Activated CD8-positive, alpha-beta memory T cell treated with anti-CD3 and anti-CD28 coated beads, Interleukin-2, amount 10 ng/mL, durations not matched to agents 7 days and 5 days (primary cell): ENCODE measurements at places on chromosomes 16 and 17. TPM values are rescaled to one million over a fixed set of nuclear protein-coding genes. Genes with fewer than 3 reads are reported as not detected.

DNA sequence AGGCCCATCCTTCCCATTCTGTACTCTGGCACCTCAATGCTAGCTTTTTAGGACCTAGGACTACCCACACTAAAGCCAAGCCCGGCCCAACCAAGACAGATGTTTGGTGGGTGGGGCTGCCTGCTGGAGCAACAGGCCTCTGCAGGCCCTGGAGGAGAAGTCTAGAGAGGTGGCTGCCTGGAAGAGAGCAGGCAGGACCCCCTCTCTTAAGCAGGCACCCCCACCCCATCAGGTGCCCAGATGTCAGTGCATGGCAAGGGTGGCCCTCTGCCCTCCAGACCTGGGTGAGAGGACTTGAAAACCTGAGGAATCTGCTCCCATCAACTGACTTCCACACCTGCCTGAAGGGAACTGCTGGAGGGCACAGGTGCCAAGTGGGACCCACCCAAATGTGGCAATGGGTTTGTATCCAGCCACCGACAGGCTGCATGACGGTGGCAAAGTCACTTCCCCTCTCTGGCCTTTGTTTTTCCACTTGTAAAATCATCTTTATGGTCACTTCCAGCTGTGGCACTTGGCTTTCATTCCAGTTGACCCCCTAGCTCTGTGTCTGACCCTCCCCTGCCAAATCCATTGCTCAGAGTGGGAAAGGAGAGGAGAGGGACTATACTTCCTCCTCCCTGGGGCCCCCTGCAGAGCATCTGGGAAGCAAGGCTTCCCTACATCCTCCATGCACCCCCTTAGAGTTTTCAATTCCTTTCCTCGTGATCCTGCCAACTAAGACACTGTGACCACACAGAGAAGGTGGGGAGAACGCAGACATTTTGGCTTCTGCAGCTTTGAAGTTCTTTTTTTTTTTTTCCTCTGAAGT lies 1.7 kb upstream of the STAT5A start:
- DNase-seq, result no peak
- peak overlapping the region; percentile 96 for H3K4me3 ChIP-seq
- no peaks in the 10 kb centered on the region for H3K27me3 ChIP-seq
- peaks cover 12% of the 10 kb centered on the region for H3K36me3 ChIP-seq
- H3K4me1 ChIP-seq, result peaks cover 51% of the 10 kb centered on the region

DNA sequence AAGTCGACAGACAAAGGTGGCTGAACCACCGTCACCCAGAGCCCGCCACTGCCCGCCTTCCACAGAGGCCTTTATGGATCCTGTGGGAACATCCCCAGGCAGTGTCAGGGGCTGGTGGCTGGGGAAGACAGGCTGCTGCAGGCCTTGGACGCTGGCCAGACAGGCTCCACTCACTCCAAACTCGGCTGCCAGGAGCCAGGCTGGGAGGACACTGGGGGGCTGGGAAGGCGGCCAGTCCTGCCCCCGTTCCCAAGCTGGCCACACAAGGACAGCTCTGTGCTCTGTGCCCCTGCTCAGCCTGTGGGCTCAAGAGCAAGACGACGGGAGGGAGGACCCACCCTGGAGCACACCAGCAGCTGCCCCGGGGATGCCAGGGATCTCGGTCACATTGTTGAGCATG lies 7.6 kb upstream of the LCAT start:
- H3K27ac ChIP-seq, result no peak overlapping the region
- DNase-seq, result no peak
- no peaks in the 10 kb centered on the region for H3K27me3 ChIP-seq
- peaks cover 14% of the 10 kb centered on the region for H3K36me3 ChIP-seq
- no peak overlapping the region for H3K4me3 ChIP-seq

DNA sequence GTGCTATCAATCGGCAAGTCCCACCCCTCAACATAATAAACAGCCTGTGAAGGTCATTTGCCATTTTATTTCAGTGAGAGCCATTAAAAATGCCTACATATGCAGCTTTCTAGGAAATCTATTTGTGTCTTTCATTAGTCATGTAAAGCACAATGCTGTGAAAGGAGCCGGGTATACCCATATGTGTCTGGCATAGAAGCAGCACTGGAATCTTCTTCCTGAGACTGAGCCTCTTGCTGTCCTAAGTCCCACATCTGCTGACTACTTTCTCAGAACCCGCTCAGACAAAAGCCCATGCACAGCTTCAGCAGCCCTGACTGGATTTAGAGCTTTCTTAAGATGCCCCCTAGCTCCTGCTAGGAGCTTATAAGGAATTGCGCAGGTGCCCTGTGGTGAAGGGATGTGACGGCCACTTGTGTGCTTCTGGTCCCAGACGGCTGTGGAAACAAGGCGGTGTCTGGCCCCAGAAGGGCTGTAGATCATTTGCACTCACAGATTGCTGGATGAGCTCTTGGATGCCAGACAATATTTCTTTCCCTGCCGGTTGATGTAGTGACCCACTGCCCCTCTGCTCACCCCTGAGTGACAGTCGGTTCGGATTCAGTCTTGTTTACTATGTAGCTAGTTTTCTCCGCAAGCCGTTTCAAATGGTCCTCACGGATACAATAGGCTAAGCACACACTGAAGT lies 172.2 kb downstream of the ANKFN1 start:
- H3K36me3 ChIP-seq, result no peaks in the 10 kb centered on the region
- no peak overlapping the region for H3K27ac ChIP-seq
- peaks cover 6% of the 10 kb centered on the region for H3K27me3 ChIP-seq
- no peaks in the 10 kb centered on the region for H3K4me1 ChIP-seq

DNA sequence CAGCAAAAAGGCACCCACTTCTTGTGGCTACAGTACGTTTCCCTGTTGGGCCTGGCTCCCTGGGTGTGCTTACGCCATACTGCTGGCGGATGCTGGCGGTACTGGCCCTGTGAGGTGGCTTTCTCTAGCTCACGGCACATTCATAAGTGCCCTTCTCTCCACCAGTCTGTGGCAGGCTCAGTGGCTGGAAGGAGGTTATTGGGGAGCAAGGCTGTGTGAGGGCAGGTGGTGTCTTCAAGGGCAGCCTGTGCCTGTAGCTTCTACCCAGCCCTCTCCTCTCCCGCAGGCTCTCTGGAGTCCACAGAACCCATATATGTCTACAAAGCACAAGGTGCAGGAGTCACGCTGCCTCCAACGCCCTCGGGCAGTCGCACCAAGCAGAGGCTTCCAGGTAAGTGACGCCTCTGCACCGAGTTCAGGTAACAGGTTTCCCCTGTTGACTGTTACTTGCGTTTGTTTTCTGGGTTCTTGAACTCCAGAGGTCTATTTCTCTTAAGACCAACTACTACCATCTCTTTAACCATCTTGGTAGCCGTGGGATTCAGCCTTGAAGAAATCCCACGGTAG lies 20.6 kb downstream of the NTAN1 start:
- H3K4me3 ChIP-seq, result no peak overlapping the region
- peaks cover 48% of the 10 kb centered on the region for H3K36me3 ChIP-seq
- H3K4me1 ChIP-seq, result peaks cover 14% of the 10 kb centered on the region
- no peaks in the 10 kb centered on the region for H3K27me3 ChIP-seq
- no peak for DNase-seq
- no peak overlapping the region for H3K27ac ChIP-seq

DNA sequence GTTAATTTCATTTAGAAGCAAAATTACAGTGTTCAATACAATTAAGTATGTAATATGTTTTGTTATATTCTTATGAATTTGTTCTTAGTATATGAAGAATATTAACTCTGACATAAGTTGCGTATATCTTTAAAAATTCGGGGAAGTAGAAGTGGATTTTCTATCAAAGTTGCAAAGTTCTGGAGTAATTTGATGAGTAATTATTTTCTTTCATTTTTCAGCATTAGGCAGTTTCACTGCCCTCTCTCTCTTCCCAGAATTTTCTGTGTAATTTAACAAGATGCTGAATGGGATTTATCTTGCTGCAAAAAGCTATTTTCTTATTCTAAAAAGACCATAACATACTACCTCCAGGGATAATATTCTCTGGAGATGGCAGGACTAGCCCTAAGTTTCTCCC lies 8.9 kb upstream of the CCL18 start:
- H3K36me3 ChIP-seq, result peaks cover 12% of the 10 kb centered on the region
- H3K27ac ChIP-seq, result no peak overlapping the region
- H3K27me3 ChIP-seq, result peaks cover 27% of the 10 kb centered on the region
- no peak overlapping the region for H3K4me3 ChIP-seq
- DNase-seq, result no peak
- H3K4me1 ChIP-seq, result peaks cover 6% of the 10 kb centered on the region

GRCh38 chr17:63701456-63701820 lies 1.5 kb upstream of the LIMD2 start:
- peak overlapping the region; percentile 98 for H3K27ac ChIP-seq
- no peak for DNase-seq
- H3K36me3 ChIP-seq, result peaks cover 47% of the 10 kb centered on the region
- peaks cover 63% of the 10 kb centered on the region for H3K4me1 ChIP-seq
- H3K4me3 ChIP-seq, result peak overlapping the region; percentile 82

DNA sequence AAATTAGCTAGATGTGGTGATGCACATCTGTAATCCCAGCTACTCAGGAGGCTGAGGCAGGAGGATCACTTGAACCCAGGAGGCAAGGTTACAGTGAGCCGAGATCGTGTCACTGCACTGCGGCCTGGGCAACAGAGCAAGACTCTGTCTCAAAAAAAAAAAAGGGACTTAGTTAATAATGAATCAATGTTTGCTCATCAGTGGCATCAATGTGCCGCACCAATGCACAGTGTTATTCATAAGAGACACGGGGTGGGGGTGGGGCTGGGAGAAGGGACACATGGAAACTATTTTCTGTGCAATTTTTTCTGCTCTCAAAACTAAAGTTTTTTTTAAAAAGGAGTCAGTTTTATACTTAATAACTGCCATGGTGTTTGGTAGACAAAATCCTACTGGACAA lies 6.8 kb upstream of the ATP2C2 start:
- peaks cover 25% of the 10 kb centered on the region for H3K27me3 ChIP-seq
- no peaks in the 10 kb centered on the region for H3K36me3 ChIP-seq
- peaks cover 24% of the 10 kb centered on the region for H3K4me1 ChIP-seq

DNA sequence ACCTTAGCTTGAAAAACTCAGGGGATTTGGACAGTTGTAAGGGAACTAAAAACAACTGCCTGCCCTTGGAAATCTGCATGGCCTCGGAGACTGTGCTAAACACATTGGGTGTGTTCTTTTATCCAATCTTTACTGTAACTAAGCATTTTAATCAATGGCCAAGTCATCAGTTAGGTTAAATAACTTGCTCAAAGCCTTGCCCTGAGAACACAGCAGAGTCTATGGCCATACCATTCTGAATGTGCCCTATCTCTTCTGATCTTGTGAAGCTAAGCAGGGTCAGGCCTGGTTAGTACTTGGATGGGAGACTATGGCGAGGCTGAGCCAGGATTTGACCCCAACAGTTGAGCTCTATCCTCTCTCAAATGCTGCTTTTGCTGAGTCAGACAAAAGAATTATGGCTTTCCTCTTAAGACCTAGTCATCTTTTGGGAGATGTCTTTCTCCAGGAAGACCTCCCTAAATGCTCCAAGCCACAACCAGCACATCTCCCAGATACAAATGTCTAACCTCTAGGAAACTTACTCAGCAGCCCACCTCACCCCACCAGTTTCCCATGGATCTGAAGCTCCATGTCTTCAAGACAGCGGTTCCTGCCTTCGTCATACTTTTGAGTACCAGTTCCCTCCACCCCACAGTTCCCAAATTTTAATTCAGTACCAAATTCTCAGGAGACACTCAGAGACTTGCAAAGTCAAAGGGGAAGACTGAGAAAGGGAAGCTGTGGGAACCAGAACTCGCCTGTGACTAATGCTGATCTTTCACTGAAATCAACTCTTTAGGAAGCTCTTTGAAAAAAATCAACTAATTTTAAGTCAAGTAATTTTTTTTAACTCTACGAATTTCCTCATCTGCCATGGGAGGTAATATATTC lies 336.1 kb downstream of the MAF start:
- no peak overlapping the region for H3K4me3 ChIP-seq
- H3K27me3 ChIP-seq, result peaks cover 12% of the 10 kb centered on the region
- DNase-seq, result no peak
- peaks cover 32% of the 10 kb centered on the region for H3K4me1 ChIP-seq
- no peaks in the 10 kb centered on the region for H3K36me3 ChIP-seq

- no peak overlapping the region for H3K27ac ChIP-seq
- H3K4me1 ChIP-seq, result no peaks in the 10 kb centered on the region
- H3K36me3 ChIP-seq, result no peaks in the 10 kb centered on the region
- no peaks in the 10 kb centered on the region for H3K27me3 ChIP-seq
These were observed 21.7 kb downstream of the UNKL start for GRCh38 chr16:1392826-1393225.

GRCh38 chr17:35287286-35287811 lies 44.5 kb downstream of the SLFN5 start:
- H3K36me3 ChIP-seq, result peaks cover 18% of the 10 kb centered on the region
- H3K27ac ChIP-seq, result no peak overlapping the region
- peaks cover 20% of the 10 kb centered on the region for H3K4me1 ChIP-seq
- H3K4me3 ChIP-seq, result no peak overlapping the region
- no peaks in the 10 kb centered on the region for H3K27me3 ChIP-seq
- DNase-seq, result no peak

DNA sequence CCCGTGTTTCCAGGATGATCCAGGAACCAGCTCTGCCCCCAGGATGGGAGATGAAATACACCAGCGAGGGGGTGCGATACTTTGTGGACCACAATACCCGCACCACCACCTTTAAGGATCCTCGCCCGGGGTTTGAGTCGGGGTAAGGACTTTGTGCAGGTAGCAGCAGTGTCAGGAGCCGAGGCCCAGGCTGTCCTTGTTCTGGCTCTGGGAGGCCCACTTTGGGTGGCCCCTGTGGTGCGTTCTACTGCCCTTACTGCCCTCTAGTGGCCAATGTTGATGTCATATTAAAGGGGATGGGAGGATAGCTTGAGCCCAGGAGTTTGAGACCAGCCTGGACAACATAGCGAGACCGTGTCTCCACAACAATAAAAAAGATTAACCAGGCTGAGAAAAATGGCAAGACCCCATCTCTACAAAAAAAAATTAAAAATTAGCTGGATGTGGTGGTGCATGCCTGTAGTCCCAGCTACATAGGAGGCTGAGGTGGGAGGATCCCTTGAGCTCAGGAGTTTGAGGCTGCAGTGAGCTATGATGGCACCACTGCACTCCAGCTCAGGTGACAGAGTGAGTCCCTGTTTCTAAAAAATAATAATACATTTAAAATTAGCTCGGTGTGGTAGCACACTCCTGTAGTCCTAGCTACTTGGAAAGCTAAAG lies 20.9 kb upstream of the CLEC18A start:
- DNase-seq, result peak; percentile 53
- no peaks in the 10 kb centered on the region for H3K27me3 ChIP-seq
- H3K27ac ChIP-seq, result no peak overlapping the region
- H3K4me3 ChIP-seq, result no peak overlapping the region
- peaks cover 6% of the 10 kb centered on the region for H3K36me3 ChIP-seq

GRCh38 chr17:44086364-44087311 lies 16.1 kb downstream of the G6PC3 start:
- H3K4me1 ChIP-seq, result peaks cover 8% of the 10 kb centered on the region
- no peaks in the 10 kb centered on the region for H3K36me3 ChIP-seq
- no peak overlapping the region for H3K27ac ChIP-seq
- no peak overlapping the region for H3K4me3 ChIP-seq
- no peaks in the 10 kb centered on the region for H3K27me3 ChIP-seq
- peak; percentile 58 for DNase-seq

The ARHGDIG gene
- total RNA-seq, result not detected

The SPSB3 gene
- total RNA-seq, result 35.7 TPM

The CBFA2T3 gene
- total RNA-seq, result 0.21 TPM

The FA2H gene
- 0.29 TPM for total RNA-seq

The CWC25 gene
- 28.7 TPM for total RNA-seq

The ACAP1 gene
- total RNA-seq, result 594 TPM

The RAB37 gene
- 36.7 TPM for total RNA-seq

The SMPD3 gene
- 7.9 TPM for total RNA-seq
